Tibial artery (tissue), 4 donors: ENCODE measurements at places on chromosomes 2 and 18.

GRCh38 chr2:144730711-144731110 lies 210.8 kb upstream of the ZEB2 start:
- no peak for DNase-seq

DNA sequence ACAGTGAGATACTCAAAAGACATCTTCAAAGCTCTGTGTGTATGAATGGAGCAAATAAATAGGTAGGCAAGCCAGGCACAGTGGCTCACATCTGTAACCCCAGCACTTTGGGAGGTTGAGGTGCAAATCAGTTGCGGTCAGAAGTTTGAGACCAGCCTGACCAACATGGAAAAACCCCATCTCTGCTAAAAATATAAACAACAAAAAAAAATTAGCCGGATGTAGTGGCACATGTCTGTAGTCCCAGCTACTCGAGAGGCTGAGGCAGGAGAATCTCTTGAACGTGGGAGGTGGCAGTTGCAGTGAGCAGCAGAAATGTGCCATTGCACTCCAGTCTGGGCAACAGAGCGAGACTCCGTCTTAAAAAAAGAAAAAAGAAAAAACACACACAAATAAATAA lies 945.1 kb upstream of the PIK3C3 start:
- no peak for DNase-seq

GRCh38 chr2:231277962-231278361 lies 79.5 kb downstream of the ARMC9 start:
- no peak for DNase-seq

- no peak for DNase-seq
Observed at GRCh38 chr2:70498054-70498453, 55.6 kb downstream of the TGFA start.

DNA sequence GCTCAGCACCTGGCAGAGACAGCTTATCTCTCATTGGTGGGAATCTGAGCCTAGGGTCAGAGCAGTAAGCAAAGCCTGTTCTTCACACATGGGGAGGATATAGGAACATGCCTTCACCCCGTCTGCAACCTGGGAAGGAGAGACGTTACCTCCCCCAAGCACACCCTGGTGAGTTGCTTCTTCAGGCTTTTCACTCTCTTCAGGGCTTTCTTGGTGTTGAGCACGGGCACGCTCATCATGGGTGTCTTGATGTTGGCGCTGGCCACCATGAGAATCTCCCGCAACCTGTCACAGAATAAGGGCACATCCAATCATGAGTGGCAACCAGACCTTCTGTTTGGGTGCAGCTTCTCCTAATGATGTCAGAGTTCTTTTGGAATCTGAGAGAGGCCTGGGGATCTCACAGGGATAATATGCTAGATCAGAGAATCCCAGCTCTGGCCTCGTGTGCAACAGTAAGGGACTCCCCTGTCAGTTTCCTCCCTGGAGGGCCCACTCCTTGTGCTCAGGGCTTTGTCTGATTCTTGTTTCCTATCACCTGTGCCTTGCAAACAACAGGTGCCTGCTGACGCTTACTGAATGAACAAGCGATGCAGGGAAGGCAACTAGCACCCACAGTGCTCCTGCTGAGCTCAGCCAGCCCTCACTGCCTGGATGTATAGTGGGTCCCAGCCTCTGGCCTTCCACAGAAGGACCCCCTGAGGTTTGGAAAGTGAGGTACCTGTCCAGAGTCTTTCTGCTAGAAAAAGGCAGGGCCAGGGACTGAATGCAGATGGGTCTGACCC lies 66.3 kb downstream of the POLR1A start:
- DNase-seq: peak; percentile 37
